ENCODE measurements at places on chromosomes 1 and 21. TPM values are rescaled to one million over a fixed set of nuclear protein-coding genes. Genes with fewer than 3 reads are reported as not detected.

The AGMAT gene
- 34.4 TPM for total RNA-seq

The EPHA2 gene
- not detected for total RNA-seq

The AMY1A gene
- total RNA-seq = not detected

The TFAP2E gene
- total RNA-seq = 0.47 TPM
